Muscle of back (tissue), 13 donors: ENCODE measurements at places on chromosomes 11 and 22. TPM values are rescaled to one million over a fixed set of nuclear protein-coding genes. Genes with fewer than 3 reads are reported as not detected.

The BARX2 gene
- 0.76 TPM for polyA plus RNA-seq

The OR2AT4 gene
- polyA plus RNA-seq: not detected

The TLCD5 gene
- 7.2 TPM for polyA plus RNA-seq

The MMP7 gene
- polyA plus RNA-seq: not detected

The IGLL5 gene
- polyA plus RNA-seq: not detected

The PNPLA3 gene
- 0.56 TPM for polyA plus RNA-seq

The KRTAP5-9 gene
- not detected for polyA plus RNA-seq

The ZNF143 gene
- 13.6 TPM for polyA plus RNA-seq

The VPREB1 gene
- not detected for polyA plus RNA-seq

The GAB4 gene
- not detected for polyA plus RNA-seq

The RAC2 gene
- 5.5 TPM for polyA plus RNA-seq

The TBX1 gene
- 10.0 TPM for polyA plus RNA-seq

The KRTAP5-2 gene
- polyA plus RNA-seq: not detected

The DBX1 gene
- 3.8 TPM for polyA plus RNA-seq

The THYN1 gene
- polyA plus RNA-seq: 31.5 TPM

The OR8K3 gene
- polyA plus RNA-seq: not detected

The SMTNL1 gene
- 150 TPM for polyA plus RNA-seq

The CARD18 gene
- not detected for polyA plus RNA-seq

The NRXN2 gene
- 27.4 TPM for polyA plus RNA-seq

The HIRA gene
- polyA plus RNA-seq: 16.4 TPM
